ENCODE measurements at places on chromosomes 1 and 21. TPM values are rescaled to one million over a fixed set of nuclear protein-coding genes. Genes with fewer than 3 reads are reported as not detected.

GRCh38 chr1:50973875-50974617, 4.0 kb downstream of the CDKN2C start:
- DNase-seq, result no peak

DNA sequence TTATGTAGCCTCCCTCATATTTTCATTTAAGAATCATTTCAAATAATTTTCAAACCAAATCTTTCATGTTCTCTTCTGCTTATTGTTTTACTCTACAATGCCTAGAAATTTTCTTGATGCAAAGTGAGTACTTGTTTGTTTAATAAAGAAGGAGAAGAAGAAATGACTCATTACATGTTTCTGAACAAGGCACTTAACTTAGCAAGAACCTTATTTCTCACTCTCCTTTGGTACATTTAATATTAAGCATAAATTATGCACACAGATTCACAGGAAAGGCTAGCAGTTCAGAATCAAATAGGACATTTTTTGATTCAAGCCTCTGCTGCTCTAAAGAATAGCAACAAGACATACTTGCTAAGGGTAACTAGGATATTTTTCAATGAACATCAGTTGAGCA, 9.1 kb downstream of the SCYL3 start:
- DNase-seq, result no peak

DNA sequence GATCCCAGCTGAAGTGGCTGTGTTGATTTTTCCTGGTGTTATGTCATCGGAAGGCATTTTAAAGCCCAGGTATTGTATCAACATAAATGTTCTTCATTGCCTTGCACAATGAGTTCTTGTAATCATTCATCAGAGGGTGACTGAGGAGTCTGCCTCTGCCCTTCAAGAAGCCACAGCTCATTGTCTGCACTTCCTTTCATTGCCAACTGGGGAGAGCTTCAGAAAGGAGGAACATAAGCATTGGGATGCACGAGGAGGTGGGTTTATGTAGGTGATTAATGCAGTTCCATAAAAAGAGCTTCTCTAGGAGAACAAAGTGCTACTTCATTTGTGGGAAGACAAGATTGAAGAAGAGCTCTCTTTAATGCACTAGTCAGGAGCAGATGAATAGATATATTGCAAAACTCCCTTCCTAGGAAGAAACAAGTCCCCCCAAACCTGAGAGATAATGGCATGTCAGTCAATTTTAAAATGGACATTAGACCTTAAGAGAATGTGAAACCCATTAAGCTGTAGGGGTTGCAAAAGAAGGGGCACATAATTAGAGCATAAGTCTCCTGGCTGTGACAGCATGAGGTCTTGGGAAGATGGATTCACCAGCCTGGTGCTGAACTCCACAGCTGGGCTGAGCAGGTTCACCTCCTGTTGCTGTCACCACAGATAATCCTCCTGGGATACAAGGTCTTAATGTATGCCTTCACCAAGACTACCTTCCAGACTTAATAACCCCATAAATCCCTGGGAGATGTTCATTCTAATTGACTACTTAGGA, 124.6 kb downstream of the BACH1 start:
- no peak for DNase-seq

GRCh38 chr1:63274371-63274770, 48.0 kb upstream of the FOXD3 start:
- no peak for DNase-seq

- DNase-seq, result no peak
Measured at GRCh38 chr1:198102454-198102827, 54.4 kb upstream of the NEK7 start.

GRCh38 chr1:43482215-43482614, 28.5 kb upstream of the HYI start:
- no peak for DNase-seq

- no peak for DNase-seq
Measured at GRCh38 chr1:96968541-96968940, 247.0 kb downstream of the PTBP2 start.

DNA sequence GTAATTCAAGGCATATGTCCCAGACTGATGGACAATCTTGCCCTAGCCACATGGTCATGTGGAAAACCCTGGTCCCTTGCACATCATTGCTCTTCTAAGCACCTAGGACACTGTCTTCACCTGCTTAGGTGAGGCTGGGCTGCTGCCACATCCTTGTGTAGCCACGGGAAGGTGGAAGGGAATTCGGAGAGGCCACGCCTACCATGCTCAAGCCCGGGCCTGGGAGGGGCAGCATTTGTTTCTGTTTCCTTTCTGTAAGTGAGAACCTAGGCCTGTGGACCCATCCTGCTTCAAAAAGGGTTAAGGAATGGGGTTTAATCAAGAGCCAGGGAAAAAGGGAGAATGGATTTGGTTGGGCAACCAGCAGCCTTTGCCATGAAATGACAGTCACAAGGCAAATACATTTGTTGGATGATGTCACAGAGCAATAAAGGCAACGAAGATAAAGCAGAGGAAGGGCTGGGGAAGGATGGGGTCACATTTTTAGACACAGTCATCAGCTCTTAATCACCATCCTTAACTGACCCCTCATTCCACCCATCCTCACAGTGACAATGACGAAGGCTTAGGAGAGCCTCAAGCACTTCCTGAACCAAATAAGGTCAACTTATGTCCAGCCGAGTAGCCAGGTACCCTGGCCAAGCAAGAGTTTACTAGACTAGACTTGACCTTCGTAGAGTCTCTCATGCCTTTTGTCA, 10.1 kb upstream of the LRRC38 start:
- DNase-seq, result no peak

DNA sequence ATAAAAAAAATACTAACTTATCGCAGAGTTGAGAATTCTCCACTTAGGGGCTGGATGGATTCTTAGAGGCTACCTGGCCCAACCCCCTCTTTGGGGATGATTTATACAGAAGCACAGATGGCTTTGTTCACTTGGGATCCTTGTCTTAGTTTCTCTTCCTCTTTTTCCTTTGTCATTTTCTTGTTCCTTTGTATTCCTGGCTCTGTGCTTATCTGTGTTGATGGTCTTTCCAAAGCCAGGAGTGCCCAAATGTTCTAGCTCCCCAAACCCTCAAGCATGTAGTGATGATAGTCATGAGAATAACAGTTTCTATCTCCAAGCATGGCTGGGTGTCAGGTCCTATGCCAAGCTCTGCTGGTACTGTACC, 27.4 kb downstream of the EPHB2 start:
- no peak for DNase-seq

- no peak for DNase-seq
Measured at GRCh38 chr1:183910845-183911244, 105.9 kb downstream of the RGL1 start.

DNA sequence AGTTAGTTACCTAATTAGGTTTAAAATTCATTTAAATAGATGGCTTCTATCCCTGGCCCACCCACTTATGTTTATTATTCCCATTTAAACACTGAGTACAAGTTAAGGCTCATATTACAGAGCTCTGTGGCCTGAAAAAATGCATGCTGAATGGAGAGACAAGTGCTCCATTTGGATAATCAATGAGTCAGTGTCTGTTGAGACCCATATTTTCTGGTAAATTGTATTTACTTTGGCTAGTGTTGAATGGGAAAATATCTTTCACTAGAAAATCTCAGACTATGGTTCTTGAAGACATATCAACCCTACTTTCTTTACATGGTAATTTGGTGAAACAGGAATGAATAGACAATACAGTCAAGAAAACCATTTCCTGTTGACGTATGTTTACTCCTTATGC, 356.0 kb downstream of the S1PR1 start:
- DNase-seq, result no peak

- DNase-seq, result no peak
Measured at GRCh38 chr1:70892930-70893329, 154.7 kb downstream of the PTGER3 start.

- no peak for DNase-seq
Measured at GRCh38 chr1:118558933-118559332, 373.9 kb upstream of the SPAG17 start.

DNA sequence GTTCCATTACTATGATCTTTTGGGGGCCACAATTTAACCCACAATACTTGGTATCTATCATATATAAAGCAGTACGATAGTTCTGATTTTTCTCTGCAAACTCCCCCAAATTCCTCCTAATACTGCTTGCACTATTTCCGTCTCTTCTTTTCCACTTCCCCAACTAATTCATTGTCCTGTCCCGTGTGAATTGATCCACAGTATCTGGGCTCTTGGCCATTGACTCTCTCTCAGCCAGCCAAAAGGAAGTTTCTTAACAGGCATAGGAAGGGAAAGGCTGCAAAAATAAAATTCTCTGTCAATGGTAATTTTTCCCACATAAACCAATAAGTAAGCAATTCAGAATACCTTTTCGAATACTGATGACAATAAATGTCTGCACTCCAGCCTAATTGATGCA, 91.7 kb upstream of the DSCAM start:
- DNase-seq, result no peak

GRCh38 chr1:189596197-189596596, 881.5 kb downstream of the BRINP3 start:
- DNase-seq, result no peak

DNA sequence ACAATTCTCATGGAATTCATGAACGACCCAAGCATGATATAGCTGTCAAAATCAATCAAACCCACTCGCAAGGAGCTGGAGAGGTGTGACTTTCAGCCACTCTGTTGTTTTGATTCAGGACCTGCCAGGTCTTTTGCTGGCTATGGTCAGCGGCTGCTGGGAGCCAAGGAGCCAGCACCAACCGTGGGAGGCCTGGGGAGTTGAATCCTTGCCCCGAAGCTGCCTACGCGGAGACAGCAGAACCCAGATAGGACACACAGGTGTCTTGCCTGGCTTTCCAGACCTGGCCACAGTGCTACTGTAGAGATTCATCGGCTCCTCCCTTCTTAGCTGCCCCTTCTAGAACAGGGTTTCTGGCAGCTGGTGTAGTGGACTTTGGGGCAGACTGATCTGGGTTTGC, 42.7 kb downstream of the ZSCAN20 start:
- no peak for DNase-seq

DNA sequence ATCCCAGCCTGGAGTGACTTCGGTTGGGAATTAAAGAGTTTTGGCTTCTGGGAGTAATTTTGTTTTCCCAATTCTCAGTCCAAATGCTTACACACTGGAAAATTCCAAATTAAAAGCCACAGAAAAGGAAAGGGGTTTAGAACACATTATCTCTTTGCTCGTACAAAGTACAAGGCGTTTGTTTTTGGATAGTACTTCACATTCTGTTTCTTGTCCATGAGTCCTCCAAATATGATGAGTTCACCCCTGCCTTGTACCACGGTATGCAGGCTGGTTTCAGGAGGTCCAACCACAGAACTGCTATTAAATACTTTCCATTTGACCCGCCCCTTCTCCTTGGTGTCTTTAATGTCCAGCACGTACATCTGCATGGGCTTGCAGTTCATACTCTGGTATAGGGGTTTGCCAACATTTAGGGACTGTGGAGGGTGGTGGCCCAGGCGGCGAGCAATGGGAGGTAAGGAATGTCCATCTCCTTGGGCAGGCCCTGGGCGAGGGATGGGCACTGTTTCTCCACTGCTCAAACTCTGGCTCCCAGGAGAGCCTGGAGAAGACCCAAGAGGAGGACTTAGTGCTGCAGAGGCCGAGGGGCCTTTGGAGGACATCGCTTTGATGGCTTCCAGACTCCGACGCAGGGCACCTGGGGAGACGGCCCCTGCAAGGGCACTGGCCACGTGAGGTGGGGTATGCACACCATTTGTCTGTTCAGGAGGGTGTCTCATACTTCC, 13.7 kb upstream of the CPLANE2 start:
- no peak for DNase-seq

- DNase-seq, result no peak
Measured at GRCh38 chr1:224564454-224565084, 51.5 kb upstream of the CNIH3 start.

DNA sequence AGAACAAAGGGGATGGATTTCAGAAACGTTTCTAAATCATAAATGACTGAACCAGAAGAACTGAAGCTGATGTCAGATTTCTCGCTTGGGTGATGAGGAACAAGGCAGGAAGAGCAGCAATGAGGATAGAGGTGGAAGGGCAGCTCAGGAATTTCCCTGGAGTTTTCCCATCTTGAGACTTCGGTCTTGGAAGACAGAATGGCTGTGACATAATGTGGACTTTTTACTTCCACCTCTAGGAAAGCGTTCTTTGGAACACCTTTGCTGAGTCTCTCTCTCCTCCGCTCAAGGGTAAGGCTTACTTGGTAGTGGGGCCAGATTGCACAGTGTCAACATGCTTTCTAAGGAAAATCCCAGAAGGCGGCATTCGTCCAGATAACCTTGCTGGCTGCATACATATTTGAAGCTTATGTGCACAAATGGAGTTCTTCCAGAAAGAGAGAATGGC, 36.6 kb downstream of the DEGS1 start:
- DNase-seq, result no peak

GRCh38 chr1:53717025-53717804, 21.7 kb downstream of the GLIS1 start:
- no peak for DNase-seq

DNA sequence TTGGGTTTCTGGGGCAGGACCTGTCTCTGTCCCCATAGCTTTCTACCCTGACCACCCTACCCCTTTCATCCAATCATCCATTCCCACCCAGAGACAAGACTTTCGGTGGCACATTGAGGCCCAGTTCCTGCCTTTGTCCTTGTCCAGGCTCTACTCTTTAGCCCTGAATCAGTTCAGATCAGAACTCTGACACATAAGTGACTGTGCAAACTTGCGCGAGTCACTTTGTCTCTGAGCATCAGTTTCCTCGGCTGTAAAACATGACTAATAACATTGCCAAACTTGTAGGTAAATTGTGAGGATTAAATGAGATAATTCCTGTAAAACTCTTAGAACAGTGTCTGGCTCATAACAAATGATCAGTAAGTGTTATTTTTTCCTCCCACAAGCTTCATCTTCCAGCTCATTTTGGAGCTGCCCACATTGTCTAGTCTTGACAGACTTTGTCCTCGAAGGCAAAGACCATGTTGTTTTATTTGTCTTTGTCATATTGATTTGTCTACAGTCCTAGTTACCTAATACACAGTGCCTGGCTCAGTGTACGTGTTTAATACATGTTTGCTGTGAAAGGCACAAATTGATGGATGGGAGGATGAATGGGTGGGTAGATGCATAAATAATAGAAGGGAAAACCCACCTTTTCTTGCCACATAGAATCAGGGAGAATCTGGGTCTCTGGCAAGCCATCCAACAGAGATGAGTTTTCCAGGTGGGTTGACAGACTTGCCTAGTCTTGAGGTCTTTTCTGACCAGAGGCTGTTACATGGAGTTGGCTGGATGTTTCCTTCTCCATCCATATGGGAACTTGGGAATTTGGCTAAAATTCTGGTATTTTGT, 262.9 kb downstream of the OMA1 start:
- no peak for DNase-seq

The ESRRG gene
- total RNA-seq, result 5.8 TPM

The CR1L gene
- total RNA-seq, result 0.45 TPM

The ZNF593OS gene
- total RNA-seq, result not detected

The FBXO2 gene
- total RNA-seq, result 24.7 TPM

The CELA3A gene
- total RNA-seq, result 2.9 TPM

The INSRR gene
- 0.40 TPM for total RNA-seq

Data from sciatic nerve (tissue), 2 donors.